Glomerular endothelial cell (primary cell): ENCODE measurements at places on chromosomes 1 and 21. TPM values are rescaled to one million over a fixed set of nuclear protein-coding genes. Genes with fewer than 3 reads are reported as not detected.

The PSEN2 gene
- 16.7 and 25.2 TPM in 2 replicates for total RNA-seq

The DENND2C gene
- total RNA-seq: 1.2 and 1.3 TPM in 2 replicates

The GSTM5 gene
- not detected in 2 replicates for total RNA-seq

The CD164L2 gene
- total RNA-seq: not detected in 2 replicates

The HOOK1 gene
- 0.23 and 1.6 TPM in 2 replicates for total RNA-seq

The NES gene
- 250 and 276 TPM in 2 replicates for total RNA-seq

The AKR7A2 gene
- 100.0 and 142 TPM in 2 replicates for total RNA-seq

The TCHHL1 gene
- total RNA-seq: not detected in 2 replicates

The PTPN14 gene
- total RNA-seq: 77.6 and 81.7 TPM in 2 replicates

The HS2ST1 gene
- total RNA-seq: 17.6 and 18.2 TPM in 2 replicates

The HAO2 gene
- not detected in 2 replicates for total RNA-seq

The DHCR24 gene
- total RNA-seq: 84.4 and 96.8 TPM in 2 replicates

The AZIN2 gene
- 4.7 and 5.1 TPM in 2 replicates for total RNA-seq

The KCND3 gene
- total RNA-seq: not detected in 2 replicates

The CD1D gene
- 0.06 TPM in 1 of 2 replicates, not detected in the other for total RNA-seq

The AK5 gene
- total RNA-seq: 3.6 and 9.8 TPM in 2 replicates

The MSH4 gene
- total RNA-seq: not detected in 2 replicates

The FALEC gene
- not detected in 2 replicates for total RNA-seq

The CACNA1S gene
- not detected in 2 replicates for total RNA-seq

The CLDN19 gene
- not detected in 2 replicates for total RNA-seq

The FMO2 gene
- not detected in 2 replicates for total RNA-seq

The SCMH1 gene
- total RNA-seq: 13.8 and 22.5 TPM in 2 replicates

The FAM3B gene
- total RNA-seq: not detected in 2 replicates

The LHX8 gene
- total RNA-seq: not detected in 2 replicates

The IL22RA1 gene
- total RNA-seq: not detected in 2 replicates

The AKNAD1 gene
- 1.4 TPM in 1 of 2 replicates, not detected in the other for total RNA-seq

The TPM3 gene
- 712 and 835 TPM in 2 replicates for total RNA-seq

The SPRR2F gene
- total RNA-seq: not detected in 2 replicates

The INKA2 gene
- total RNA-seq: 8.0 and 10.4 TPM in 2 replicates

The TTC3 gene
- total RNA-seq: 144 and 155 TPM in 2 replicates

The CELA2A gene
- total RNA-seq: not detected in 2 replicates

The BMP8A gene
- 0.15 and 0.53 TPM in 2 replicates for total RNA-seq

The GOLT1A gene
- not detected in 2 replicates for total RNA-seq

The CCDC185 gene
- total RNA-seq: not detected in 2 replicates

The IFNAR2 gene
- total RNA-seq: 19.5 and 20.3 TPM in 2 replicates

The ADCY10 gene
- 0.06 TPM in 1 of 2 replicates, not detected in the other for total RNA-seq

The STIL gene
- total RNA-seq: 3.8 and 7.8 TPM in 2 replicates

The KIF2C gene
- total RNA-seq: 4.7 and 10.3 TPM in 2 replicates

The RPS6KC1 gene
- total RNA-seq: 14.0 and 18.4 TPM in 2 replicates

The FNDC5 gene
- total RNA-seq: 0.99 TPM in 1 of 2 replicates, not detected in the other

The PIGV gene
- total RNA-seq: 6.0 and 9.5 TPM in 2 replicates
